ENCODE measurements at places on chromosomes 16 and 17.

GRCh38 chr16:31461921-31462804, 2.9 kb downstream of the ARMC5 start:
- DNase-seq, result no peak

GRCh38 chr16:21100447-21100846, 50.2 kb downstream of the DNAH3 start:
- no peak for DNase-seq

DNA sequence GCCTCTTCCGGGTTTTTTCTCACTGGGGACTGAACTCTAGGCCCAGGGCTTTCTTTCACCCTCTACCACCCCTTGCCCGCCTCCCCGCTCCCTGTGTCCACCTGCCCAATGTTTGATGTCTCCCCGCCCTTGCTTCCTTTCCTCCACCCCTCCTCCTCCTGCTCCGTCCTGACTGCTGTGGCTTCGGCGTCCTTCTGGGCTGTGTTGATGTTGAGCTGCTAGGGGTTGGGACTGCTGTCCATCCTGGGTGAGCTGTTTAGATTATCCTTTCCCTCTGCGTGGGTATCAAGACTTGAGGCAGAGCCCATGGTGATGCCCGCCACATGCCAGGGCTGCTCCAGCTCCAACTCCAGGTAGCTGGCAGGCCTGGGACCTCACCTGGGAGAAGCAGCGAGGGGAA, 117.5 kb downstream of the CCDC182 start:
- no peak for DNase-seq

DNA sequence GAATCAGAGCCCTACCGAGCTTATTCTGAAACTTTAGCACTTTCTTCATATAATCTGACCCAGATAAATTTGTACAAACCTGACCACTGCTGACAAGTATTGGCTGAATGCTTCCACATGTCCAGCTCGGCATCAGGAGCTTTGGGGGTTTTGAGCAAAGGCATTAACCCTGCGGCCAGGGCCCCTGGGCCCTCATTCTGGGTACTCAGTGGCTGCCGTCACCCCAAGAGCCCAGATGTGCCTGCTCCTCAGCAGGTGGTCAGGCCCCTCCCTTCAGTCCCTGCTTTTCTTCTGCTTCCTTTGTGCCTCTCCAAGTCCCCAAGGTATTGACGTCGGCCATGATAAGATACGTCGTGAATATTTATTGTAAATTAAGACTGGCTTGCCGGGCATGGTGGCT, 47.3 kb upstream of the CHMP6 start:
- DNase-seq, result no peak

- no peak for DNase-seq
Measured at GRCh38 chr17:75514919-75515495, 330 bp downstream of the CASKIN2 start.

DNA sequence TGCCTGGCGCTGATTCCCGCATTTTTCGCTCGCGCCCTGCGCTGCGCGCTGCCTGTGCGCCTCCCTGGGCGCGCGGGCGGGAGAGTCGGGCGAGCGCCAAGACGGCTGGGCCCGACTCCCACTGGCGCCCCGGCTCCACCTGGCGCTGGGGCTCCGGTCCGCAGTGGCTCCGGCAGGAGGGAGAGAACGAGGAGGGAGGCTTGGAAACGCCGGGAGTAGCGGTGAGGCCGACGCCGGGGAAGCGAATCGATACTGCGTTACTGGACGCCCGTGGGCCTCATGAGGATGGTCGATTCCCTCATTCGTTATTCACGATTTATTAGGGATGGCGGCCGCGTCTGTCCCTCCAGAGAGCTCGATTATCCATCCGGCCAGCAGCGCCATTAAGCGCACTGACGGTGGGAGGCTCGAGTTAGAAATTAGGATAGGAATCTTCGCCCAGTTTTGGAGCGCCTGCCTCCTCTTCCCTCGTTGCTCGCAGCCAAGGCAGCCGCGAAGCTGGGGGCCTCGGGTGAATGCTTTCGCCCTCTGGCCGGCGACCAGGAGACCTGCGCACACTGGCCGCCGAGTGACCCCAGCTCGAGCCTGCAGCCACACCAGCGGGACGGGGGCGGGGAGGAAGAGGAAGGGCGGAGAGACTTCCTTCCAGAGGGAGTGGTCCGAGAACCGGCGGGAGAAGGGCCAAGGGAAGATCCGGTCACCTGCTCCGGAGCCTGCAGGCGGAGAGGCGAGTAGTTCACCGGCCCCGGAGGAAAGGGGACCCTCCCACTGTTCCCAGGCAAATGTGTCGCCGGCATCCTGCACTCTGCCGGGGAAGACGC, 1.3 kb upstream of the PCGF2 start:
- DNase-seq, result no peak

GRCh38 chr16:4556112-4556511, at the start of gene C16orf96:
C16orf96 (plus strand) TSS chr16:4556340; CDS start chr16:4556490, 150 bp downstream.
- DNase-seq, result peak; percentile 5

GRCh38 chr16:88317613-88317965, 65.2 kb upstream of the ZNF469 start:
- no peak for DNase-seq

DNA sequence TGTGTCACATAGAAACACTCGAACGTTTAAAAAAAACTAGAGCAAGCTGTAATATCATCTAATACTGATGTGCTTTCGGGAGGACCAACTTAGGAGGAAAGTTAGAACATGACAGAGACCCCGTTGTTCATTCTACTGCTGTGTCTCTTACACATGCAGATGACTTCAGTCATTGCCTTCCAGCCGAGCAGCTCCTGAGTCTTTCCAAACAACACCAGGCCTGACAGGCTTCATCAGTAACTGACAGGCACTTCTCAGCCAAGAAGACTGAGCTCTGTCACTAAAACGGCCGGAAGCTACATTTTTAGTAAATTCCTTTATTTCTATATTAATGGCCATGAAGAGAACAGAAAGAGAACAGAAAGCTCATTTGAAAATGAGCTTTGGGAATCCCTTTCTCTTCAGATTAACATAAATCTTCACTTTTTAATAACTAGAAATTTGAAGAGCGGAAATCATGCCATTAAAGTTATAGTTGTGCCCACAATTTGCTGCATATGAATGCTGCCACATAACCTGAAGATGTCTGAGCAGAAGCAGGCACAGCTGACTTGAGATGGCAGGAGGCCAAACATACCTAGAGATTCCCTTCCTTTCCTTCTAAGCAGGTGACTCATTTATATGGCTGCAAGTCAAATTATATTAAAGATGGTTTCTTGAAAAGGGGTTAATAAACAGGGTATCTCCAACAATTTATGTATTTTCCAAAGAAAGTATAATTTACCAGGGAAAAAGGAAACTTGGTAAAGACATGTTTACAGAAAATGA, 148.9 kb downstream of the ITFG1 start:
- DNase-seq, result no peak

DNA sequence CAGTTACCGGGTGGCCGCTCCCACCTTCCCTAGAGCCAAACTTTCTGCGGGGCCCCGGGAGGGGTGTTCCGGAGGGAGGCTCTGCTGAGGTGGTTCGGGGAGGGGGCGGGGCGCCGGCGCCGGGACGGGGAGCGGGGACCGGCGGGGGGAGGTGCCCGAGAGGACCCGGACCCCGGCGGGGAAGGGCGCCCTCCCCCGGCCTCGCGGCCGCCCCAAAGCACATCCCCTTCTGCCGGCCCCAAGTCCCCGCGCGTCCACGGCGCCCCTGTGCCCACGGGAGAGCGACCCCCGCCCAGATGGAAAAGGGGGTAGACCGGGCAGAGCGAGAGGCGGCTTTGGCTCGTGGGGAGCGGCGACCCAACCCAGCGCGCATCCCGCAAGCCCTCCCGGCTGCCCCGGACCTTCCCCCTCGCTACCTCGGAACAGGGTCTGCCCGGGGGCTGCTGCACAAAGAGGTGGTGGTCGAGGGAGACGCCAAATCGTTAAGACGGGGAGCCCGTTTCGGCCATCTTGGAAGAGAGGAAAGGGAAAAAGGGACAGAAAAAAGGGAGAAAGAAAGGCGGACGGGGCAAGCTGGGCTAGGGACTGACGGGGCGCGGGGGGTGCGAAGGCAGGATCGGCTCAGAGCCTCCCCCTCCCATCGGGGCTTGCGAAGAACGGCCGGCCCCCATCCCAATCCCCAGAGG, 530 bp downstream of the PCGF2 start:
- peak; percentile 76 for DNase-seq

DNA sequence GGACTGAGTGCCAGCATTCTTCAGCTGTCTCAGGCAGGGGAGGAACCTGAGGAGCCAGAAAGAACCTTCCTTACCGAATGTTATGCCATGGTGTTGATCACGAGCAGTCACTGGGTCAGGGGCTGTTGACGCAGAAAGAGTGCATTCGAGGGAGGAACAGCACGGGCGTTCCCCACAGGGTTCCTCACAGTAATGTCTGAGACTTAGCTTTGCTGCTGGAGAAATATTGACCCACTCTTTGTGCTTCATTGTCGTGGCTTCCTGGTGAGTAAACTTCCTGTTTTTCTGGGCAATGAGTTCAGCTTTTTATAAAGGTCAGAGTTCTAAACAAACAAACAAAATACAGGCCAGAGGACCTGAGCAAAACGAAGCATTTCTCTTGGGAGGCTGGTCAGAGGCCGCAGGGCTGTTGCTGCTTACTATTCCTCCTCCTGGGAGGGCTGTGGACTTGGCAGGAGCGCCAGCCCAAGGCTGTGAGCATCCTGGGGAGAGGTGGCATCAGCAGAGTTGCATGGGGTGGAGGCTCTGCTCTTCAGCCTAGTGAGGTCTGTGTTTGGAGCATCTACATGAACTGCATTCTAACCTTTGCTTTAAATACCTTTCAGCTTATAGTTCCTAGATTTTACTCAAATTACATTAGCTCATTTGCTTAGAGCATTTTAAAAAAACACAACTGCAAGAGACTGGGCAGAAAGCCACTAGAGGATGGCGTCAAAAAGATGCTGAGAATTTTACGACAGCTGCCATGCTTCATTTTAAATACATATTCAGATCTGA, 143.1 kb upstream of the CACNG5 start:
- no peak for DNase-seq

GRCh38 chr16:86959091-86959651, 358.0 kb downstream of the C16orf95 start:
- DNase-seq, result no peak

- no peak for DNase-seq
Measured at GRCh38 chr17:63649813-63650212, 27.6 kb downstream of the MAP3K3 start.

DNA sequence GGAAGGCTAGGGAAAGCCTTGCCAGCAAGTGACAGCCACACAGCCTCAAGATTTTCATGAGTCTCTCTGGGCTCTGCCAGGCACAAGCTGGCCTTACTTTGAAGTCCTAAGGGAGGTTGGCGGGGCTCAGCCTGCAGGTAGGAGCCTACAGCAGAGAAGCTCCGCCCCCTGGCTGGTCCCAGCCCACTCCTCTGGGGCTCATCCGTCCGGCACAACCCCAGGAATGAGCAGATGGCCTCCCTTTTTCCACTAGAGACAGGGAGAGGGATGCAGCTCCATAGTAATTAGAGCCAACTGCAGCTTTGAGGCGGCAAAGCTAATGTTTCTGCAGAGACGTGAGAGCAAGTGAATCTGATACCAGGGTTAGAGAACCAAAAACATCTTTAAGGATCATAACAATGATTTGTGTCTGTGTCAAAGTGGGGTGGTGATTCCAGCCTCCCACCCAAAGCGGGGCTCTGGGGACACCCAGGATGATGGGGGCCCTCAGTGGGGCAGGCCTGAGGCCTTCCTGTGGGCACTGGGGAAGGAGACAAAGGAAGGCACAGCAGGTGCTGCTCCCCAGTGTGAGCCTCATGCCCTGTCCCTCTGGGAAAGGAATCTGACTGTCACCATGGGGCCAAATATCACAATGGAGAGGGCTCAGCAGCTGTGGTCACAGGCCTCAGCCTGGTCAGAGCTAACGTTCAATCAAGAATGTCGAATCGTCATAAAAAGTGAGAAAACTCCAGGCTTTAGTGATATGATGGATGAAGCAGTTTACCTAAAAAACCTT, 61.5 kb downstream of the RBFOX3 start:
- no peak for DNase-seq

DNA sequence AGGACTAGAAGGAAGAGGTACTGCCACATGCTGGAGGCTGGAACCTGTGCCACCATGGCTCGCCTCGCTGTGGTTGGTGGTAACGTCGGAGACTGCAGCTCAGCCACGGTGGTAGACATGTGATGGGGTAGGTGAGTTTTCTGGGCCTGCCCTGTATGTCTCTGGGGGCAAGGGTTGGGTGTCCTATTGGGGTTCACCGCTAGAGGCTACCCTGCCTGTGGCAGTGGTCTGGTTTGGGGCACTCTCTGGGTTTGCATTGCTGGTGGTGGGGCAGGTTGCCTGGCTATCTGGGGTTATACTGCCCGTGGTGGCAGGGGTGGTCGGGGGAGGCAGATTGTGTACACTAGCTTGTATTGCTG, 79.3 kb upstream of the KCNJ18 start:
- DNase-seq, result no peak

DNA sequence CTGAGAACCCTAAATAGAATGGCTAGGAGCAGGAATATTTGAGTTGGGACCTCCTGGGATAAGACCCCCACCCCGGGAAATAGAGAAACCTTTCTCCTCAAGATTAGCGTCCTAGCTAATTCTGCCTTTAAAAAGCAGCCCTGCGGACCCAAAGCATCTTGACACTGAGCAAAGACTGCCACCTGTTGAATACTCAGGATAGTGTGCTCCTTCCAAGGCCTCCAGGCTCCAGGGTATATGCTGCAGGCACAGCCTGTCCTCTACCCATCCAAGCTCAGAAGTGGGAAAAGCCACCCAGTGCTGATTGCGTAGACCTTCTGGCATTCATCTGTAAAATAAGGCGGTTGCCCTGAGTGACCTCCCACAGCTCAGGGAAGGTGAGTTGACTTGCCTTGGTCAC, 456.2 kb upstream of the DYNLRB2 start:
- DNase-seq, result no peak

- DNase-seq, result no peak
Measured at GRCh38 chr17:7138800-7139381, 24.3 kb upstream of the ASGR2 start.
